ENCODE measurements at places on chromosomes 6 and 20. TPM values are rescaled to one million over a fixed set of nuclear protein-coding genes. Genes with fewer than 3 reads are reported as not detected.

ANKS1A gene
- total RNA-seq, result 15.6 TPM

MARCKS gene
- total RNA-seq, result 306 TPM

PTCHD4 gene
- 15.0 TPM for total RNA-seq

SLC35D3 gene
- not detected for total RNA-seq

KIF25 gene
- total RNA-seq, result not detected
